Esophagus squamous epithelium (tissue), 5 donors: ENCODE measurements at places on chromosomes 5 and 9.

DNA sequence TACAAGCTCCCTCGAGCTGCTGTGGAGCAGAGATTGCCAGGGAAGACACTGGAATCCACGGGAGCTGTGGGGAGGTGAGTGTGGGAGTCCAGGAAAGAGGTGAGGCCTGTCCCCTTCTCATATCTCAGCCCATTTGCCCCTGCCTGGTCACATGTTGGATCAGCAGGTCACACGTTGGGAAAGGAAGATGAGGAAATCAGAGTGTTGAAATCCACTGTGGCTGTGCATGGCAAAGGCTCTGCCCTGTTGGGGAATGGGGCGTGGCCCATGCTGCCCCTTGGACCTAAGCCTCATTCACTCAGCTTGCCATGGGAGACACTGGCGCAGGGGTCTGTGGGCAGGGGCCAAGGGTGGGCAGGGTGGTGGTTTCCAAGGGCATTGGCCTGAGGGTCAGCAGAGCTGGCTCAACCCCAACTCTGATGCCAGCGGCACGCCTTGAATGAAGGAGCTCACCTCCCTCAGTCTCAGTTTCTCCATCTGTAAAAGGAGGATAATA, 85.4 kb upstream of the CPEB4 start:
- no peak for DNase-seq

DNA sequence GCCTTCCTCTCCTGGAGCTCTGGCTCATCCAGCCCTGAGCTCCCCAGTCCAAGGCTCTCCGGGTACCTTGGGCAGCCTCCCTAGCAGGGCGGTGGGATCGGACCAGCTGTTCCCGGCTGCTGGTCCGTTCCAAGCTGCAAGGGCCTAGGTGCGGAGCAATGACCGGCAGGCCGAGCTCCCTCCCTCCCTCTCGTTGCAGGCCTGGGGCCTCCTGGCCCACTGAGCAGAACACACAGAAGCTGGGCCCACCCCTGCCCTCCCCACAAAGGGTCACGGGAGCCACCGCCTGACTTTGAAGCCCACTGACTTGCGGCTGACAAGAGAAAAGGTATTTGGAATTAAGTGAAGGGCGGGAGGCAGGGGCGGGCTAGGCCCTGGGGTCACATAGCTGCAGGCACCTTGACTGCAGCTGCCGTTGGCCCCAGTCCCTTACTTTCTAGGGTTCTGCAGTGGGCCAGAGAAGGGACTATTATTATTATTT, 104.7 kb upstream of the IER5L start:
- no peak for DNase-seq

GRCh38 chr5:164358531-164359259, 853.3 kb downstream of the MAT2B start:
- no peak for DNase-seq

- no peak for DNase-seq
Observed at GRCh38 chr9:114484854-114485443, 20.3 kb downstream of the WHRN start.

- DNase-seq: no peak
Observed at GRCh38 chr9:126982215-126983002, 67.8 kb downstream of the RALGPS1 start.

DNA sequence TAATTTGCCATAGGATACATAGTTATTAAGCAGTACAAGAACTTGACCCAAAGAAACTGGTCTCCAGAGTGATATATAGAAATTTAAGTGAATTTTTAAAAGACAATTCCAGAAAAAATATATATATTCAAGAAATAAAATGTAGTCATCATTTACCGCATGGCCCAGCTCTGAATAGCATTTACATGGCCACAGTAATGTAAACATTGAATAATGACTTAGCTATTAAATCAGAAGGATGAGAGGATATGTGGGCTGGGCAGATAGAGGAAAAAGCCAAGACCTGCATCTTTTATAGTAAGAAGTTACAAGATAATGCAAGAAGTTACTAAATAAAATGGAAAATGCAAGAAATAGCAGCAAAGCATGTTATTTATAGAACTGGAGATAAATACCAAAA, 405.2 kb upstream of the WWC1 start:
- no peak for DNase-seq

GRCh38 chr5:157734436-157734835, 3.2 kb downstream of the THG1L start:
- DNase-seq: no peak

DNA sequence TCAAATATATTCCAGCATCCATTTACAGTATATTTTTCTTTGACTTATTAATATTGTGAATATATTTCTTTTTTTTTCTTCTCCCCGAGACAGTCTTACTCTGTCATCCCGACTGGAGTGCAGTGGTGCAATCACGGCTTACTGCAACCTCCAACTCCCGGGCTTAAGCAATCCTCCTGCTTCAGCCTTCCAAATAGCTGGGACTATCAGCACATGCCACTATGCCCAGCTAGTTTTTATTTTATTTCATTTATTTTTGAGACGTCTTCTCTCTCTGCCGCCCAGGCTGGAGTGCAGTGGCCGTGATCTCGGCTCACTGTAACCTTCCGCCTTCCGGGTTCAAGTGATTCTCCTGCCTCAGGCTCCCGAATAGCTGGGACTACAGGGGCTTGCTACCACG, 7.4 kb upstream of the GLIPR2 start:
- DNase-seq: no peak

GRCh38 chr5:176444742-176445141, 3.4 kb upstream of the FAF2 start:
- no peak for DNase-seq

- no peak for DNase-seq
Observed at GRCh38 chr9:133781828-133782135, 43.6 kb upstream of the SARDH start.

DNA sequence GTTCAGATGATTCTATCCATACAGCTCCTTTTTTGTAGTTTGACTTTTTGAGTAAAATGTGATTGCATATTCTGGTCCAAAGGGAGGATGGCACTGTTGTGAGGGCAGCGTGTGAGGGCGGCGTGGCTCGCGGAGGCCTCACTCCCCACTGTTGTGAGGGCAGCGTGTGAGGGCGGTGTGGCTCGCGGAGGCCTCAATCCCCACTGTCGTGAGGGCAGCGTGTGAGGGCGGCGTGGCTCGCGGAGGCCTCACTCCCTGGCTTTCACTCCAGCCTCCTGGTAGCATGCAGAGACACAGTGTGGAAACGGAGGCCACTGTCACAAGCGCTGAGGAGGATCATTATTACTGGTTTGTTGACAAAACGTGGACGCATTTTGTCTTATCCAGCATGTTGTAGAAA, 79.0 kb downstream of the EHMT1 start:
- DNase-seq: no peak

DNA sequence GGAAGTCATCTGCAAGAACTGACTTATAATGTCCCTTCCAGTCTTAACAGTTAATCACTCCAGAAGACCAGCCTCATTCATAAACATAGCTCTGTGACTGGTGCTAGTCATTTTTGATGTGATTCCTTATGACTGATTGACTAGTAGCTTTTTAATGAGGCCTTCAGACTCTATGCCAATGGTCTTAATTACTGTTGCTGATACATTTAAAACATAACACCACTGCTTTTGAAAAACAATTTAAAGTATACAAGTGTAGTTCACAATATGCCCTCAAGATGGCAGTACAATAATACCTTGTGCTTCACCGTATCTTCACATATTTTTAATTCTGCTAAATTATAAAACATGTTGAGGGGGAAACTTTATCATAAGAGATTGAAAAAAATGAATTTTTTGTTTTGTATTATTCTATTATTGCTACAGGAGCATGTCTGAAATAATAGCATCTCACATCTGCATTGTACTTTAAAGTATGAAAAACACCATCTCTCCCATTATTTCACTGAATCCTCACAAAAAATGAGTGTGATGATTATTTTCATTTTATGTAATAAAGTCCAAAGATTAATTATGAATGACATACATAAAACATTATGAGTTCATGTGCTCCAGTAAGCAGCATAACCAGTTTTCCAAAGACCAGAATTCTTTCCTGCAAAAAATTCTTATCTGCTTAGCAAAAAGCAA, 55.2 kb upstream of the SHISAL2B start:
- no peak for DNase-seq

- DNase-seq: no peak
Observed at GRCh38 chr5:151139015-151139414, 18.6 kb downstream of the ANXA6 start.

GRCh38 chr5:56191656-56192055, 41.5 kb downstream of the ANKRD55 start:
- DNase-seq: no peak

DNA sequence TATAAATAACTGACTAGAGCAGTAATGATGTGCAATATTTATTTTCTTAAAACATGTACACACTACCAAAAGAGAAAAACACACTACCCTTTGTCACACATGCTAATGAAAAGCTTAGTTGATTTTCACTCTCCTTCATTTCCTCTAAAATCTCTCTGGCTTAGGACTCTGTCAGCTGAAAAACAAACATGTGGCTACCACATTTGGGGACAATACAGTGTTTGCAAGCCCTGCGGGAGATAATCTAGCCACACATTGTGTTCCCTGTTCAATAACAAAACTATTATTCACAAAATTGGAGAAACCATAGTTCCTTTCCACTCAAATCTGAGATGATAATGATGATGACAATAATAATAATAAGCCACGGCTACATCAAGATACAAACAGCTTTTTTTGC, 3.5 kb upstream of the LOX start:
- no peak for DNase-seq

DNA sequence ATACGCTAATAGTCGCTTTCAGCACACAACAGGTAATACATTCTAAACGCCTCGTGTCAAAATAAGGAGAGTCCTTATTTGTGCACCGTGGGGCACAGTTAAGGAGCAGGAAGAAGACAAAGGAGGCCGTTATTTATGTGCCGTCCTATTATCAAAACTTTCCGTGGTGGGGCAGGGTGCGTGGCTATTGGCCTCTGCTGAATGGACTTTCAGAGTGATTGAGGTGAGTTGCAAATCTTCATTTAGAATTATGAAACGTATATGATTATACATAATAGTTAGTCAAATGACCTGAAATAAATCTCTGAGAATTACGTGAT, 833 bp downstream of the C5orf24 start:
- no peak for DNase-seq

DNA sequence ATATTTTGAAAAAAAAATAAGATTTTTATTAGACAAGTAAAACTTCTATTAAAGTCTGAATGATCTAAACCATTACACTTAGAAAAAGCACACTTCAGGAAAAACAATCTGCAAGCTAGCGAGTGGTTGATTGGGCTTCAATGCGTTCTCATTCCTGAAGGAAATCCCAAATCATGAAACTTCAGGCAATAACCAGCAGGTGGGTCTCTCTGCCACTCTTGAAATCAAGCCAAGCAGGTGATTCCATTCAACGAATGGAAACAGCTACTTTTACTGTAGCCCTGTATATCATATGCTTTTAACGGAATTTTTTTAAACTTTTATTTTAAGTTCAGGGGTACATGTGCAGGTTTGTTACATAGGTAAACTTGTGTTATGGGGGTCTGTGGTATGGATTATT, 234.5 kb upstream of the TRPM3 start:
- DNase-seq: no peak

DNA sequence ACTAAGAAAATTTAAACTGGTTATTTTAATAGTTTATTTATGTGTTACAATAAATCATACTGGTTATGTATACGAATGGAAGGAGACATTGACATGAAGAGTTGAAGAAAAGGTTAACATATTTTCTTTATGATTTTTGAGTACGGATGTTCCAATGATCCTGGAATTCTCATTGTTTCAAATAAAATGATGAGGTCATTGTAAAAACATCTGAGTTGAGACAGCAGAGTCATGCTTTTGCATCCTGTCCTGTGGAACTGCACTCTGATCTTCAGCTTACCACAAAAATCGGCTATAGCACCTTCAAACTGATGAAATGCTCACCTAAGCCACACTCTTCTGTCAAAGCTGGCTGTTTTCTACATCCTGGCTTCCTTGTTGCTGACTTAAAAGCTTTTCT, 67.8 kb downstream of the PTCD2 start:
- no peak for DNase-seq

- no peak for DNase-seq
Observed at GRCh38 chr5:149838881-149839739, 105.5 kb downstream of the PDE6A start.

DNA sequence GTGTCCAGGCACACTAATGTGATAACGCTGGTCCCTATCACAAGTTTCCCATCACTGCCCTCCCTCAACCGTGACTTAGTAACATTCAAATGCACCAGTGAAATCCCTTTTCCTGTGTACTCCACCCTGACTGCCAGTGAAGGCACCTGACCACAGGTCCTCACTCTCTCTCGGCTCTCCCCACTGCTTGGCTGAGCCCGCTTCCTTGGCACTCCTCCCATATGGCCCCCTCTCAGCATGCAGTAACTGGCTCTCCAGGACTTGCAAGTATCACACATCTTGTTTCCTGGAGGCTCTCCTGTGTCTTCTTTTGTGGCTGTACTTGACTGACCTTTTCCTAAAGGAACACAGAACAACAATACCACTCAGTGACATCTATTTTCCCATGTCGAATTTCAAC, 292.0 kb upstream of the ZNF608 start:
- DNase-seq: no peak

DNA sequence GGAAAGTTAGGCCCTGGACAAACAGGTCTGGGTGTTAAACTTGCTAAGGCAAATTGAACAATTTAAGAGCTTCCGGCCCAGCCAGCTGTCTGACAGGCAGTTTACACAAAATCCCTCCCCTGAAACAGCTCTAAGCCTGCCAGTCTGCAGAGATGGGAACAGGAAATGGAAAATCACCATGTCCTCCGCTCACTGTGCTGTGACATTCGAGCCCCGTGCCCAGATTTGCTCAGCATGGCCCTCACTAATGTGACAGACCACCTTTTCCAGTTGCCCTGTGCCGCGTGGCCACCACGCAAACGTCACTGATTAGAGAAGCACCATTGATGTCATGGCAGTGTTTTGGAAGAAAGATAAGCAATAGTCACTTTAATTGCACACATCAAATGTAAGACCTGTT, 41.0 kb downstream of the CCNJL start:
- DNase-seq: no peak

- DNase-seq: no peak
Observed at GRCh38 chr9:97985058-97985861, 2.1 kb downstream of the ANP32B start.
